ENCODE measurements at places on chromosomes 1 and 21.

GRCh38 chr1:13619909-13620308 is 36.3 kb downstream of the PDPN start:
- no peak for DNase-seq

DNA sequence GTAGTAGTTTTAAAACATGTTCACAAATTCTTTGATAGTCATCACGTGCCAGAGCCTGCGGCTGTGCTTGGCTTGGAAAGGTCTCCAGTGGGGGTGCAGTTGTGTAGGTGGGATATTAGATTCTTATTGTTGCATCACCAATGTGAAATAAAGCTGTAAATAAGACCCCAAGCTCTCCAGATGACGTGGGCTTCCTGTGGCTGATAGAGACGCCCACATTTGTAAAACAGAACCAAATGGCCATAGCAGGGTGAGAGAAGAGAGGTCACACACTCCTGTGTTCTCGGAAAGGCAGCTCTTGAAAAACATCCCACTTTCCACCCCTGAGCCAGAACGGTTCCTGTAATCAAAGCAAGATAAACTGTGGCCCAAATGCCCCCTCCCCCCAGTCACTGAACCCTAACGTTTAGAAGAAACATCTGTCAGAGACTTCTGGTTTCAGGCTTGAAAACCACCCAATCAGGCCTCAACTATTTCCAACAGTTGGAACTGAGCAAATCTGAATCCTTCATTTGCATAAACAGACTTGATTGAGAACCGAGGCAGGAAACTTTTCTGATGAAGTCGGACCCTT is 6.6 kb upstream of the NTPCR start:
- DNase-seq: peak; percentile 71

GRCh38 chr1:214401666-214402065 is 120.7 kb downstream of the SMYD2 start:
- DNase-seq: no peak

DNA sequence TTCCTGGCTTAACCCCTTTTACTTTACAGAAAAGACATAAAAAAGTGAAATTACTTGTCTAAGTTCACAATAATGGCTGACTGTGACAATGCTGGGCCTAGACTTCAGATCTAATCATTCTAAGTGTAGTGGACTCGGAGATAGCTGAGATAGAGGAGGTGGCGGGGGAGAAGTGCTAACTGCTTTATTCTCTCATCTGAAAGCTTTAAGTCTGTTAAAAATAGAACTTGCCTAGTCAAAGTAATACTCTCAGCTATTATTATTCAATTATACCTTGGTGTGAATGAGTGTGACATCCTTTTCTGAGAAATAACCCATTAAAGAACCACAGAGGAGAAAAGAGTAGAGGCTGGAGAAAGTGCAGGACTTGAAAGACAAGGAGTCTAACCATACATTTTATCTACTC is 96.1 kb upstream of the OLIG2 start:
- DNase-seq: peak; percentile 11

DNA sequence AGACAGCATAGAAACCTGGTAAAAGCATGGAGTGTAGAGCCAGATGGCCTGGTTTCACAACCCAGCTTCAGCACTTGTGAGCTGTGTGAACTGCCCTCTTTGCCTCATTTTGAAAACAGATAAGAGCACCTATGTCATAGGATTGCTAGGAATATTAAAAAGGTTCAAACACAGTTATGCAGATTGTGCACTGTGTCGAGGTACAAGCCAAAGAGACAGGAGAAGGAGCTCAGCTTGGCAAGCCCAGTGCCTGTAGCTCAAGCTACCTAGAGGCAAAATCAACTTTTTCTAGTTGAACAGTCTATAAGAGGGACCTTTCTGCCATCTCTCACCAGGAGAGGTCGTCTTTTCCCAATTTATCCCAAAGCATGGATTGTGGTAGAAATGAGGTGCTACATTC is 5.0 kb downstream of the CHODL start:
- DNase-seq: no peak

DNA sequence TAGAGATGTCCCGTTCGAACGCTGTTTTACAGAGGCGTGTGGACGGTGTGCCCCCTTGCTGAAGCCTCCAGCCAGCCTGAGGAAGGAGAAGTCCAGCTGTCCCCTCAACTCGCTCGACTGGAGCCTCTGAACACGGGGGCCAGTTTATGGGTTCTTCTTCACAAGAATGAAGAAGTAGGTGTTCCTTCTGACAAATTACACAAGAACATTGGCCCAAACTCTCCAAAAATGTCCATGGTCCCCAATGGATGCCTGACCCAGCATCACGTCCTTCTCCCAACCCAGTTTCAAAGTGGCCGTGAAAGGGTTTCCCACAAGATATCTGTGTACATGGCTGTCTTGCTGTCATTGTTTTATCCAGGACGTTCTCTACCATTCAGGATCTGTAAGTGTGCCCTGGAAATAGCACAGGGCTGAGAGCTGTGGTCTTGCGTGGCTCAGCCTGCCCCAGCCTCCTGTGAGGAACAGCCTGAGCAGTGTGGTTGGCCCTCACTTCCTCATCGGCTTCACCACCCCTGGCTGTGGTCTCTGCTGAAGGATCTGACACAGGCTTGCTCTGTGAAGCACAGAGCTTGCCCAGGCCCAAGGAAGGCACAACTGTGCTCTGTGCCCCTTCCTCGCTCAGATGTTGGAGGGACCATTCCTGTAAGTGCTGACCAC is 1.0 kb upstream of the S100B start:
- peak; percentile 49 for DNase-seq

GRCh38 chr1:192968323-192968722 is 90.8 kb downstream of the UCHL5 start:
- DNase-seq: no peak

GRCh38 chr21:28253961-28254360 is 738.7 kb downstream of the LTN1 start:
- DNase-seq: no peak

DNA sequence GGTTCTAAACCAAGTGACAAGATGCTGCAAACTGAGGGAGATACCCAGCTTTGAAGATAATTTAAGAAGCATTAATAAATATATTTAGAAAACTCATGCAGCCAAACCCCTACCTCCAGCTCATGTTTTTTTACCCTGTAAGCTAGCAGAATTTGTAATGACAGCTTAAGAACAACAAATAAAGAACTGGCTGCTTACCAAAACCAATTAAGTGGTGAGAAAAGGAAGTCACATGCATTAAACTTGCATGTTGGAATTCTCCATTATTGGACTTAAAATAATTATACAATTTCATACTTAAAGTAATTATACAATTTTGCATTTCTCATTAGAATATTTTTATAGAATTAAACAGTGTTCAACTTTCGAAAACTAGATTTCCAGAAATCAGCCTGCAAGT is 75.6 kb upstream of the CNIH3 start:
- DNase-seq: no peak

- no peak for DNase-seq
Measured at GRCh38 chr1:204337036-204337429, 22.7 kb downstream of the PLEKHA6 start.

GRCh38 chr1:223201967-223202366 is 58.9 kb upstream of the TLR5 start:
- DNase-seq: no peak

DNA sequence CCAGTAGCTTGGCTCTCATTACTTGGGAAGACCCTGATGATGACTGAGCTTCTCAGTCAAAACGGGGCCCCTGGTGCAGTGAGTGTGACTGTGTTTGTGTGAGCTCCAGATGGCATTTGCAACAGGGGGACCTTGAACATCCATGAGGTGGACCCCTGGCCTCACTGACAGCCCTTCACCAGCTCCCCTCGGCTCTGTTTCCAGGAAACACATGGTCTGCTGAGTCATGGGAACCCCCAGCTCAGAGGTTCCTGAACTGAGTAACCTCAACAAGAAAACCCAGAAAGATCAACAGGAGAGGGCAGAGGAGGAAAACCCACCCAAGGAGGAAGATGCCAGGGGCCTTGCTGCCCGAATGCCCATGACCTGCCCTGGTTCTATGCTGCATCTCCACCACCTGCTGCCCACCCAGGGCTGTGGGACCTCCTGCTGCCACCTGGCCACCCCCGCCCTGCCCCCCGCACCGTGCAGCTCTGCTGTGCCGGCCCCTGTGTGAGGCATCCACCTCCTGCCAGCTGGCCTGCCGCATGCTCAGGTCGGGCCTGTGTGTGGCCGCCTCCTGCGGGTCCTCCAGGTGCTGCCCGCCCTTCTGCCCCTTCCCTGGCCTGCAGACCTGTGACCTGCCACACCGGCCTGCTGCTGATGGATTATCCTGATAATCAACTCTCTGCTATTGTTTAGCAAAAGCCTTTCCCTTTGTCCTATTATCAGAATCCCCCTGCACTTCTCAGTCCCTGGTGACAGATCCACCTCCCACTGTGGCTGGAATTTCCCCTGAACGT is 4.2 kb upstream of the KRTAP12-1 start:
- DNase-seq: no peak

DNA sequence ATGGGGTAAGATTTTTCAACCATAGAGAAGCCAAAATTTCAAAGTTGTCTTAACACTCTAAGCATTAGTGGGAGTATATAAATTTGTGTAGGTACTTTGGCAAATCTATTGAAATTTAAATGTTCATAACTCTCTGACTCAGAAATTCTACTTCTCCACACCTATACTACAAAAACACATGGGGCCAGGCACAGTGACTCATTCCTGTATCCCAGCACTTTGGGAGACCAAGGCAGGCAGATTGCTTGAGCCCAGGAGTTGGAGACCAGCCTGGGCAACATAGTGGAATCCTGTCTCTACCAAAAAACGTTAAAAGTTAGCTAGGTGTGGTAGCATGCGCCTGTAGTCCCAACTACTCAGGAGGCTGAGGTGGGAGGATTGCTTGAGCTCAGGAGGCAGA is 41.3 kb upstream of the RAVER2 start:
- no peak for DNase-seq

DNA sequence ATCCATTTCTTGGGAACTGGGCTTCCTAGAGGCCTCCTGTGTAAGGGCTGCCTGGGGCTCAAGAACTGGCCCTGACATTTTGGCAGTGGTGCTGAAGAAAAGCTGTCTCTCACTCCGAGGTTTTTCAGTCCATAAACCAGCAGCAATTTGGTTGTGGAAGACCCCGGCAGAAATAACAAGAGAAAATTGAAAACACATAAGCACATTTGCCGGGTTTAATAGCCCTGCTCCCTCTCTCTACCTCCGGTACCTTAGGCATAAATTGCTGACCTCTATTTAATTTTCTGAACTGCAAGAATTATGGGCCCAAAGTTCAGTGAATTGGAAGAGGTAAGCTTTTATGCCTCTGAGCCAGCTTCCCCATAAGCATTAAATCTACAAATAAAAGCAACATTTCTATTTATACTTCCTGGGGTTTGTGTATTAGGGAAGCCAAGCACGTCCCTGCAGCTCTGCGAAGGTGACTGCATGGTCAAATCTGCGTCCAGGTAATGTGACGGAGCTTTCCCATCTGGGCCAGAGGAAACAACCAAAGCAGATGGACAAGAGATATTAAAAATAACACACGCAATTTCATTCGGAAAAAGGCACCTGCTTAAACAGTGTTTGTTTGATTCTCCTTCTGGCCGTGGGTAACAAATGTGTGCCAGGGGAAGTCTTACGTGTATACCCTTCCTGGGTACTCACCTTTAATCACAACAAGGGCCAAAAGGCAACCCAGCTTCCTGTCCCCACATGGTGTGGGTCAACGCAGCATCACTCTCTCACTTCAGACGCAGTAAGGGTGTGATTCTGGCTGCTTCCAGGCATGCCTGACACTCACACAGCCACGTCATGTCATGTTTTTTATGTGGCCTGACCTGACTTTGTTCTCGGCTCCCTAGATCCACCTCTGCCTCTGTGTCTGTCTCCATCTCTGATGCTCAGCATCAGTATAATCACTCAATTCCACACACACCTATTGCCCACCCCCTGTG is 69.2 kb downstream of the PAPPA2 start:
- DNase-seq: no peak

- no peak for DNase-seq
Measured at GRCh38 chr1:69569175-69569541, 1.4 kb downstream of the LRRC7 start.

- no peak for DNase-seq
Measured at GRCh38 chr1:169163059-169163458, 56.6 kb downstream of the ATP1B1 start.

GRCh38 chr1:171963762-171964161 is 122.5 kb downstream of the DNM3 start:
- DNase-seq: no peak

DNA sequence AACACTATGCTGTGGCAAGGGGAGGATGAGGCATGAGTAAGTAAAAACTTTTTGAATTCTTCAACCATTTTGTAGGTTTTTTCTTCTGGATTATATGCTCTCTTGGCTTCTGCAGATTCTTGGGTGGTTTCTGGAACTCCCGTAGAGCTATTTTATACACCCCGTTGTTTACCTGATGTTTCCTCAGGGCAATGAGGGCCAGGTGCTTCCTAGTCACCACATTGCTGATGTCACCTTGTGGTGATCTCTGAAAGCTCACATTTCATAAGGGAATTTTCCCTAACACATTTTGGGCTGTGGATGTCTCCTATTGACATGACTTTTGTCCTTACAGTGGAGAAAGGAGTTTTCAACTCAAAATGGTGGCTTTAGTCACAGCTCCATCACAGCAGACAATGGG is 356.6 kb downstream of the PLA2G4A start:
- DNase-seq: no peak

- no peak for DNase-seq
Measured at GRCh38 chr1:90381598-90381997, 335.5 kb downstream of the BARHL2 start.

DNA sequence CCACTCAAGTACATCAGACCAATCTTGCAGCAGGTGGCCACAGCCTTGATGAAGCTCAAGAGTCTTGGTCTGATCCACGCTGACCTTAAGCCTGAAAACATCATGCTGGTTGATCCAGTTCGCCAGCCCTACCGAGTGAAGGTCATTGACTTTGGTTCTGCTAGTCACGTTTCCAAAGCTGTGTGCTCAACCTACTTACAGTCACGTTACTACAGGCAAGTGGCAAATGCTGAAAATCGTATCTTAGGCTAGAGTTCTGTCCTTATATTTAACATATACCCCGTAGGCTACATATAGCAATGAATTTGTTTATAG is 12.1 kb downstream of the HIPK1 start:
- DNase-seq: no peak

- no peak for DNase-seq
Measured at GRCh38 chr1:239843541-239843940, 248.1 kb upstream of the FMN2 start.

All from stimulated activated naive CD8-positive, alpha-beta T cell treated with anti-CD3 and anti-CD28 coated beads, Interleukin-15, amount 100 ng/mL, for 72 hours (primary cell).